ENCODE measurements at places on chromosomes 4 and X.

GRCh38 chr4:182975806-182976205 is 58.6 kb upstream of the DCTD start:
- peak; percentile 68 for DNase-seq

GRCh38 chr4:8225706-8226443 is 26.8 kb downstream of the SH3TC1 start:
- DNase-seq: no peak

GRCh38 chrX:100194082-100194775 is 215.8 kb downstream of the PCDH19 start:
- no peak for DNase-seq

DNA sequence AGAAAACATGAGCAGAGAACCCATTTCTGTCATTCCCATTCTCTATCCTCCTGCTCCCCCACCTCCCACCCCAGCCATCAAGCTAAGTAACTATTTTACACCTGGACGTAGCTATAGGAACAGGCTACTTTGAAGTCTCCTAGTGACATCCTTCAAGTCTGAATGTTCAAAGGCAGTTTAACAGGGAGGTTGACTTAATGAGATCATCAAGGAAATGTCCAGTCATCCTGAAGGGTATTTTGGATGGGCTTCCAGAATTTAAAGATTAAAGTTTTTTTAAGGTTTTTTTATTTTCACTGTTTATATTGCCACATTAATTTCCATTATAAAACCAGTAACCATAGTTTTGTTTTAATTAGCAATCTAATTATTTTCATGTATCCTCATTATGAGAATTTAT is 41.1 kb downstream of the HPF1 start:
- DNase-seq: no peak

DNA sequence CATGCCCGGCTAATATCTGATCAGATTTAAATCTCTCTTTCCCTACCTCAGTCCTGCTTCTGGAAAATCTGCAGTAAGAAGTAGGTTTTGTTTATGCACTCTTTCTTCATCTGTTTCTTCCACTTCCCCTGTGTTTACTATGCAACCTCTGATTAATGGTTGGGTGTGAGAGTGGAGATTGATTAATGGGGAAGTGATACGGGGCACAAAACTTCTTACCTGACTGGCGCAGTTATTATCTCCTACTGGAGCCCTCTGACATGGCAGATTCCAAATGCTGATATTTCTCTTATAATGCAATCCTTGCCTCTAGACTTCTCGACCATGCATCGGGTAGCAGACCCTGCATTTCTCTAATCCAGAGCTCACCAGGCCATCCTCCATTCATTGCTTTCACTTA is 60.2 kb upstream of the HPGD start:
- no peak for DNase-seq

DNA sequence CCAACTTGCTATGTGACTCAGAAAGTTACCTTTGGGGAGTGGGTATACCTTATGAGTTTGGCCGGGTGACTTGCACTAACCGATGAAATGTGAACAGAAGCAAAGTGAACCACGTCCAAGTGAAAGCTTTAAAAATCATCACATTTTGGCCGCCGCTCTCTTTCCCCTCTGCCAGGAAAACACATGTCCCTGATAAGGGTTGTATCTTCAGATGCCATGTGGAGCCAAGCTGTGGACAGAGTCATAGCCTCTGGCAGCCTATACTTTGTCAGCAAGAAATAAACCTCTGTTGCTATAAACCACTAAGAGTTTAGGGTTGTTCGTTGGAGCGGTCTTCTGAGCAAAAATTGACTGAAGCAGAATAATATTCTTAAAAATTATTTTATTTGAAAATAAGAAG is 92.3 kb downstream of the PRDM5 start:
- no peak for DNase-seq

DNA sequence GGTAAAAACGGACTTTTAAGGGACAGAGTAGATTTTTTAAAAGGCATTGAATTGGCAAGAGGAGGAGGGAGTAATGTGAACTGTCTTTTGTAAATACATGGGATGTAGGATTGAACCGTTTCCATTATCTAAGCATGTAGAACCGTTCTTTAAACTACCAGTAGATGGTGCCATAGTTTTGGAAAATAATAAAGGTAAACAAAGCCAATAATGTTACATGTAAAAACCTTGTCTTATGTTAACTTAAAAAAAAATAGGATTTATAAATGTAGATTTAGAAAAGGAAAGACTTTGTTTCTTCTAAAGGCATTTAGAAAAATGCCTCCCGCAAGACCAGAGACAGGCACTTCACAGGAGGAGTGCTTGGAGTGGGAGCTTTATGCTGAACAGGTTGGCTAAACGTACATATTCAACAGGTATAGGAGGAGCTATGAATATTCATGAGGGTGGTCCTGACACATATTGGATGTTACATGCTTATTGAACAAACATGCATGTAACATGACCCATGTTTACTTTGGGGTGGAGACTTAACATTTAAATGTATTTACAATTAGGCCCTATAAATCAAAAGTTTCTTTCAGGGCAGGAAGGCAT is 45.5 kb upstream of the FAM241A start:
- peak; percentile 40 for DNase-seq

DNA sequence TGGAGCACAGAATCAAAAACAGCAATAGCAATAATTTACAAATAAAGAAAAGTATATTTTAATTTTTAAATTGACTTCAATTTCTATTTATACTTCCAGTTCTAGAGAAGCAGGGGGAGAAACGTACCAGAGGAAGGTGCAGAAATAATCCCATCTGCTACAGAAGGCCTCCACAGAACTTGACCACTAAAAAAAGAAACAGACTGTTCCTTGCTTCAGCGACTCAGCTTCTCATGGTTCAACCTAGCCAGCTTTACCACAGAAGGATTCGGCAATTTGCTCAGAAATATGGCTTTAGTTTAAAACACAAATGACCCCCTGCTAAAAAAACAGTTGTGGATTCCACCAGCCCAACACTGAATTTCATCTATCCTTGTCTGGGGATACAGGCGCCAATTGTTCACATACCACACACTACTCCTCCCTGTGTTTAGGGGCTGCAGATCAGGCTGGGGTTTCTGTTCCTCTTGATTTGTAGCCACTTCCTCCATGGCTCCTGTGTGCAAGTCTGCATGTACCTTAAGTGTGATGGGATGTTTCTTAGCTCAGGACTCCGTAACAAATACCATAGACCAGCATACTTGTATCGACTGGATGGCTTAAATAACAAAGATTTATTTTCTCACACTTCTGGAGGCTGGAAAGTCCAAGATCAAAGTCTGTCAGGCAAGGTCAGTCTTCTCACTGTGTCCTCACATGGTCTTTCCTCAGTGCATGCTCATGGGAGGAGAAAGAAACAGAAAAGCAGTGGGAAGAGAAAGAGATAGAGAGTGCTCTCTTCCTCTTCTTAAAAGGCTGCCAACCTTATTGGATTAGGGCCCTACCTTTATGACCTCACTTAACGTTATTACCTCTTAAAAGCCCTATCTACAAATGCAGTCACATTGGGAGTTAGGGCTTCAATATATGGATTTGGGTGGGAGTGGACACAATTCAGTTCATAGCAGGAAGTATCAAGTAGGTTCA is 79.1 kb downstream of the AMOT start:
- DNase-seq: no peak

DNA sequence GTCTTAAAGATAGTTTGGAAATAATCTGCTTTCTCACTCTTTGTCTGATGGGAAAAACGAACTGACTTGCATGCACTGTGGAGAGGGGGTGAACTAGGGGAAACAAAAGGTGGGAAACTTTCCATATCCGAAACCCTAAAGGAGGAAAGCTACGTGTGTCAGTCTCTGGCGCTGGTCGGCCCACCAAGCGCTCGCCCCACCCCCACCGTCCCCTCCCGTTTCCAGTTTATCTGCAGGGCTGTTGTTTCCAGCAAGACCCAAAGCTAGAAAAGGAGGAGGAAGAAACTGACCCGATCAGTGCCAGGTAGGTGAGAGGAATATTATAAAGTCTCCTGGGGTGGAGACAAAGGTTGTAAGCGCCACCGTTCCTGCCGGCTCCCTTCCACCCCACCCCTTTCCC is 552 bp downstream of the TCEAL9 start:
- no peak for DNase-seq

DNA sequence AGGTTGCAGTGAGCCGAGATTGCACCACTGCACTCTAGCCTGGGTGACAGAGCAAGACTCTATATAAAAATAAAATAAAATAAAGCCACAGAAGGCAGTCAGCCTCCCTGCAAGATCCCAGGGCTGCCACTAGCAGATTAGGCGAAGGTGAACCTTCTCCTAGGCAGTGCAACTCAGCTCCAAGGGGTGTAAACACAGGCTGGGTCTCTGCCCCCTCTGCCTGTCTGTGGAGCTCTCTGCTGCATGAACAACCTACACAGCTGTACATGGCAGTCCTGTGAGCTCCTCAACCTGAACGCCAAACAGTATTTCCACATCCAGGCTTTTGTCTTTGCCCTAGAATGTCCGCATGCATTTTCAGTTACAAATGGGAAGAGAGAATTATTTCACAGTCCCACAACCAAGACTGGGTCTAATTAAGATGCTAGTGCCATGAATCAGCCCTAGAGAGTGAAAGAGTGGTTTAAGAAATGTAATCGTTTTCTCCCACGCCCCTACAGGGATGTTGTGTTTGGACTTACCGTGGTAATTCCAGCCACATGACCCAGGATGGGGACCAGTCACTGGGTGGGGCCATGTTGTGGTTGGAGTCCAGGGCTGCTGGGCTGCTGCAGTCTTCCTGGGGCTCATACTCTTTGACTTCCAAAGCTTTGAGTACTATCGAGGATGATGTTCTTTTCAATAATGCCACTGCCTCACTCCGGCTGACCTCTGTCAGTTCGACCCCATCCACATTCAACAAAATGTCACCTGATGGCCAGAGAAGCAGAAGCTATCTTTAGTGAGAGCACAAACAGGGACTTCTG is 99.0 kb downstream of the FIP1L1 start:
- DNase-seq: peak; percentile 38

GRCh38 chr4:141046255-141046654 is 87.0 kb downstream of the RNF150 start:
- peak; percentile 53 for DNase-seq

- no peak for DNase-seq
Measured at GRCh38 chr4:173519111-173520101, 10.6 kb downstream of the HAND2 start.

DNA sequence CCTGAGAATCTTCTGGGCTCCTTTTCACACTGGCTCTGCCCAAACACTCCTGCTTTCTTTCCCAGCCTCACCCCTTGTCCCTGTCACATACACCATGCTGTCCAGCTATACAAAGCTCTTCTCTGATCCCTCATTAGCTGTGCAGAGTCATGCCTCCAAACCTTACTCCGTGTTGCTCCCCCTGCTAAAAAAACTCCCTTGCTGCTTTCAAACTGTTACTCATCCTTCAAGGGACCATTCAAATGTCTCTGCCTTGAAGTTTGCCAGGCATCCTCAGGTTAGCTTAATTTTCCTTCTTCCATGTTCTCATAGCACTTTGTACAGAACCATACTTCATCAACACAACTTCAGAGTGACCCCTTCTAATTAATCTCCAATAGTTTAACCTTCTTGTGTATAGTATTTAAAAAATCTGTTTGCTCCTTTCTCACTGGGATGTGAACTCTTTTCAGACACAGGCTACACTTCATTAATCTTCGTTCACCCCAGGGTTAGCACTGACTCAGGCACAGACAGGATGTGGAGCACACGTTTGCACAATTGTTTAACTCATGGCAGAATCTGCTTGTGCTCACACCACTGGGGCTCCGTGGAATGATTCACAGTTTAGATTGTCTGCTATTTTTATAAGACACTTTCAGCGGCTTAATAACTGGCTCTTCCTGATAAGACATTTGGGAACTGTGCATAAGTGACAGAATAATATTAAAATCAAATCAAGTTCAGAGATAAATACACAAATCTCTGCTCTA is 21.4 kb upstream of the SEL1L3 start:
- DNase-seq: no peak

DNA sequence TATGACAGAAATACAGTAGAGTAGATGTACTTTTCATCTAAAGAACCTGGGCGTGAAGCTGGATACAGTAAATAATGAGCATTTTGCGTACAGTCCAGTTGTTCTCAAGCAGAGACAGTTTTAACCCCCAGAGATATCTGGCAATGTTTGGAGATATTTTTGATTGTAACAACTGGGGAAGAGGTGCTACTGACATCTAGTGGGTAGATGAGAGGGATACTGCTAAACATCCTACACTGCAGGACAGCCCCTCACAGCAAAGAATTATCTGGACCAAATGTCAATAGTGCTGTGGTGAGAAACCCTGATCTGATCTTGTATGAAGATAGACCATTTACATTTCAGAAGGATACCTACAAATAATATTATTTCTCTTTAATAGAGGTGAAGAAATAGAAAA is 200.2 kb upstream of the FAM47A start:
- DNase-seq: no peak
